Stimulated activated CD8-positive, alpha-beta memory T cell treated with anti-CD3 and anti-CD28 coated beads, Interleukin-2, amount 100 ng/mL, for 1 hour (primary cell): ENCODE measurements at places on chromosomes 7 and 10.

- DNase-seq, result no peak
These were observed 16.2 kb upstream of the ICA1 start for GRCh38 chr7:8278183-8278582.

DNA sequence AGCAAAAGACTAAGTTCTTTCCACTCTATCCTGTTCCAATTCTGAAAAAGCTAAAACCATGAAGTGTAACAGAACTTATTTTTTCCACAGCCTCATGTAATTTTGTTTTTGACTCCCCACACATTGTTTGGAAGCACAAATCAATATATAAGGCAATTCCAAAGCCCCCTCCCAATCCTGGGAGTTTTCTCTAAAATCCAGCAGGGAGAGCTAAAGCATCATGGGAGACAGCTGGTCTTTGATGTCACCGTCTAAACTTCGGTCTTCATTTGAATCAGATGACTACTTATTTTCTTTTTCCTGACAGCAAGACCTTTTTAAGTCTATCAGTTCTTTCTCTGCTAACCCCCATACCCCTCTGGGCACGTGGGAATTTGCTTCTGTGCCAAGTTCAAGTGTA, 33.3 kb upstream of the PON1 start:
- no peak for DNase-seq

DNA sequence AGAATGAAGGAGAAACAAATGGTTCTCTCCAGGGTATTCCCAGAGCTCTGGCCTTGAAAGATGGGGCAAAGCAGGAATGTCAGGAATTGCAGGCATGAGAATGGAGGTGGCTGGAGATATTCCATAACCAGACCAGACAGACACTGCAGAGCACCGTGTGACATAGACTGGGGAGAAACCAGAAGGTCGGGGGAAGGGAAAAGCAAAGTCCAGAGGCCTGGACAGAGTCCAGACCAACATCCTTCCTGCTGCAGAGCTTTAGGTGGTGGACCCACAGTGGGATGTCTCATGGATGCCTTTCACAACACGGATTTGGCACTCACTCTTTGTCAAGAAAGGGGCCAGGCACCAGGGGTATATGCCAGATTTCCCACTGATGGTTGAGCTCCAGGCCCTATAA, 177.2 kb upstream of the INHBA start:
- DNase-seq, result no peak

DNA sequence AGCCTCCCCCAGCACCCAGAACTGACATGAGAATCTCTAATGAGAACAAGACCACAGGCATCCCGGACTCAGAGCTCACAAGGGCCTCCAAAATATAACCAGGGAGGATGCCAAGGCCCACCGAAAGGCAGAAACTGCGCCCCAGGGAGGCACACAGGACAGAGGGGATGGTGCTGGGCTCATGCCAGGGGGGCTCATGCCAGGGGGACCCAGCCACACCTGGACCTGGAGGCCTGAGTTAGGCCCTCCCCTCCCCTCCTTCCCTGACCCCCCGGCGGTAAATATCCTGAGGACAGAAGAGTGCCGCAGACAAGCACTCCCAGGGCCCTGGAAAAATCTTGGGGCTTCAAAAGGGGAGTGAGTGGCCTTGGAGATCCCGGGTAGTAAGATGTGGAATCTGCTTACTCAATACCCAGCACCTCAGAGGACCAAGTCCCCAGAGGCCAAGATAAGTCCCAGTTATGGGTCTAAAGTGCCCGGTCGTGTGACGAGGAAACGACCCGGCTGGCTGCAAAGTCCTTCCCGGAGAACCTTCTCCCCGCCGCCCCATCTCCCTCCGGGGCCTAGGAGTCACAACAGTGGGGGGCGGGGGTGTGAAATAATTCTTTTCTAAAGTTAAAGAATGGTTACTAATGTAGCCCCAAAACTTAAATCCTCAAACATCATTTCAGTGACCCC, 11.9 kb downstream of the PDGFA start:
- DNase-seq, result no peak

DNA sequence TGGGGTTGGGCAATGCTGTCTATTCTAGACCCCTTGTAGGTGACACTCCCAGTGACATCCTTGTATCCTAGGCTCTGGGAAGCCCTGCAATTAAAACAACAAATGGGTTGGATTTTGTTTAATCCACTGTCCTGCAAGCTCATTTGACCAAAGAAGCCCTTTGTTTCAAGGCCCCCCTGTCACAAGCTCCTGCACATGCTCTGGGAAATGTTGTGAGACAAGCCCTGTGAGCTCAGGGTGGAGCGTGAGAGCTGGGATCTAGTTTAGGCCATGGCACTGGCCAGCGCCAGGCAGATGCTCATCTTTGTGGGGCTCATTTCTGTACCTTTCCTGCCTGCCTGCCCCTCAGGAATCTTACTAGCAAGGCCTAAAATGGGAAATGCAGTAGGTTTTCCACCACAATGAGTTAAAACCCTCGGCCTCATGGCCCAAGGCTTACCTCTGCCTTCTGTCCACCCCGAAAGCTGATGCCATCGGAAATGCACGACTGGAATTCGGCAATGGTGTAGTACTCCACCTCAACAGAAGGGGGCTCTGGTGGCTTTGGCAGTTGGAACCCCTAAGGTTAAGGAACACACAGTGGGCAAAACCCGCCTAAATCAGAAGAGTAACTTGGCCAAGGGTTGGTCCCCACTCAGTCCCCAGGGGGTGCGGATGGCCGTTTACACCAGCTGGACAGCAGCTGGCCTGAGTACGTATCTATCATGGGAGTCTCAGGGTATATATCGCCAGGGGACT, 112.0 kb downstream of the NEURL1 start:
- peak; percentile 14 for DNase-seq

- no peak for DNase-seq
These were observed 59.0 kb downstream of the PALD1 start for GRCh38 chr10:70537398-70538194.

DNA sequence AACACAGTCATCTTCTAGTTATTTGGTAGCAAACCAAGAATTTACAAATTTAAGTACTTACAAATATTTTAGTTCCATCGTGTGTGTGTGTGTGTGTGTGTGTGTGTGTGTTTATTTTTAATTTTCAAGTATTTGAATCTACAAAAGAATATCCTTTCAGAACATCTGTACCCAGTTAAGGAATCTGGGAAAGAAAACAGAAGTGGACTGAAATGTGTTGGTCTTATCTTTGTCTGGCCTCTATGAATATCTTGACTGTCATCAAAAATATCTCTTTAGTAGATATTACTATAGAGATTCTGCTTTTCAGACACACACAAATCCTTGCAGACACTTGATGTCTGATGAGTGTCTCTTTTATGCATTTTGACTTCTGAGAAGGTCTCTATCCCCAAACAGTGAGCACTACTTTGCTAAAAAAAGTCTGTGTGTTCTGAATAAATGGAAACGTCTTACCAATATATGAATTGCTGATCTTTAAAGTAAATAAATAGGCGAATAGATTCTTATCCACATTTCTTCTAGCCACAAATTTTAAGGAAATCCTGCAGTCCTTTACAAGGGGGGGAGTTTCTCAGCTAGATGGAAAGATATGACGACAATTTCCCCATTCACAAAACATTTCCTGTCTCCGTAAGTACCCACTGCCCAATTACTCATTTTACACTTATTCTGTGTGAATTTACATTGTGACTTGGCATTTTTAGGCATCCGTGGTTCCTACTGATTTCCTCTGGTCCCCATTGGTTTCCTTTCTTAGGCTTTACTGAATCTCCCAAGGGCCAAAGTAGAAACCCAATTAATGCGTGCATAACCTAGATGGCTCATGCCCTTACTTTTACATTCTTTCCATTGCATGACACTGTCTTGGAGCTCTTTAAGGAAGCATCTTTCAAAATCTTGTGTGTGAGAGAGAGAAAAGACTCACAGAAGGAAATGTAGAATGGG, 36.0 kb downstream of the NRCAM start:
- no peak for DNase-seq

GRCh38 chr7:51705701-51706100, 389.1 kb upstream of the COBL start:
- no peak for DNase-seq

DNA sequence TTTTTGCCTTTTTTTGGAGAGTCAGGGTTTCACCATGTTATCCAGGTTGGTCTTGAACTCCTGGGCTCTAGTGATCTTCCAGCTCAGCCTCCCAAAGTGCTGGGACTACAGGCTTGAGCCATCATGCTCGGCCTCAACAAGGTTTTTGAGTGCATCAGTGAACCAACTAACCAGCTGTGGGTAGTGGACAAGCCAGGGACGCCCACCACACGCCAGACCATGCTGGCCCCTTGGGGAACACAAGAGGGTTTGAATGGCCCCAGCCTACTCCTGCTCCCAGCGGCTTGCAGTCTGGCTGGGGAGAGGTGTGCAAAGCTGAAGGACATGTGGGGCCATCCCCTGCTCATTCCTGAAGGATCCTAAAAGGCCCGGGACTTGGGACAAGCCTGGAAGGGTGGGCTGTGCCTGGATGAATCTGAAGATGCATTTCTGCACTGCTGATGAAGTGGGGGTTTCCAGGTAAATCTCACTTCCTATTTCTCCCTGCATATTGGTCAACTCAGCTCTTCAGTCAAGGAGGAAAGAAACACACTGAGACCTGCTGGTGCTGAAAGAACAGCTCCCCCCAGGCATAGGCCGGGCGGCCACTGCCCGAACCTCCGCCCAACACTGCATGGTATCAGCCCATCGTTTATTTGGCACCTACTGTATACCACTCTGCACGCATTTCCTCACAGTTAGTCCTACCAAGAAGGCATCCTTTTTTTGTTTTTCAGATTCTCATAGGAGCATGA, 6.9 kb downstream of the MMD2 start:
- no peak for DNase-seq

- no peak for DNase-seq
These were observed 37.8 kb downstream of the TARP start for GRCh38 chr7:38235606-38236005.

DNA sequence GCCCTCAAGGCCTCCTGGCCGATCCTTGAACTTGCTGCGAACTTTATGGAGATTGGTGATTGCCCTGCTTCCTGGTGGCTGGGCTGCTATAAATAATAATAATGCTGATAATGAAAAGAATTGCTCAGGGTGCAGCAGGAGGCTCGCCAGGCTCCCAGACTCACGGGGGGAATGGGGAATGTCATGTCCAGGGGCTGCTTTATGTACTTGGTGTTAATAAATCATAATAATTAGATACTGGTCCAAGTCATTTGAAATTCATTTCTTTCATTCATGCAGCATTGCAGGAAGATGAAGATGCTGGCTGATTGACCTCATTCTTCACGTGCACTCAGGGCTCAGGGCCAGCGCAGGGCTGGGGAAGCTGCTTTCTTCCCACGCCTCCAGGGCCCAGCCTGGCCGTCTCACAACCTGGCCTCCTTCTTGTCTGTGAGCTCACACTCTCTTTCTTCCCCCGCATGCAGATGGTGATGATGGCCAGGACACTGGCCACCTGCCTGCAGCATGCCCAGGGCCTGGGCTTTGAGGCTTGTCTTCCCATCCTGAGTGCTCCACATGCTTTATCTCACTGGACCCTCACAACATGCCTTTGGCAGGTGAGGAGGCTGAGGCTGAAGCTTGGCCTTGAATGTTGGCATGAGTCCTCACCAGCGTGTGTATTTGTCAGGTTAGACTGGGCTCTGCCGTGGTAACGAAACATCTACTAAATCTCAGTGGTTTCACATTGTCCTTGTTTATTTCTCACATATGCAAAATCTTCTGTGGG, 138.4 kb upstream of the TNS3 start:
- DNase-seq, result no peak

GRCh38 chr7:107838816-107839565, 36.0 kb upstream of the SLC26A3 start:
- DNase-seq, result no peak

DNA sequence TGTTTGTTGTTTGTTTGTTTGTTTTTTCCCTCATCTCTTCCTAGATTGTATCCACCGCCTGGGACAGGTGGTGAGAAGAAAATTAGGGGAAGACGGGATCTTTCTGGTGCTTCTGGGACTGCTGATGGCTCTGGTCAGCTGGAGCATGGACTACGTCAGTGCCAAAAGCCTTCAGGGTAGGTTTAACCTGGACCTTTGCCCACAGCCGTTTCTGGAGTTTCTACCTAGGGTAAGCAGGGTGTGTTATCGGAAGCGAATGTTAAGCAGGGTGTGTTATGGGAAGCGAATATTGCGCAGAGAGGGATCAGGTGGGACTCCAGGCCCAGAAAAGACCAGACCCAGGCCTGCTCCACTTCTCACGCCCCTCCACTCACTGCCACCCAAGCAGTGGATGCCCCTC, 4.7 kb downstream of the CLCN1 start:
- no peak for DNase-seq

- no peak for DNase-seq
These were observed 541.3 kb downstream of the LRMDA start for GRCh38 chr10:75972491-75973276.

DNA sequence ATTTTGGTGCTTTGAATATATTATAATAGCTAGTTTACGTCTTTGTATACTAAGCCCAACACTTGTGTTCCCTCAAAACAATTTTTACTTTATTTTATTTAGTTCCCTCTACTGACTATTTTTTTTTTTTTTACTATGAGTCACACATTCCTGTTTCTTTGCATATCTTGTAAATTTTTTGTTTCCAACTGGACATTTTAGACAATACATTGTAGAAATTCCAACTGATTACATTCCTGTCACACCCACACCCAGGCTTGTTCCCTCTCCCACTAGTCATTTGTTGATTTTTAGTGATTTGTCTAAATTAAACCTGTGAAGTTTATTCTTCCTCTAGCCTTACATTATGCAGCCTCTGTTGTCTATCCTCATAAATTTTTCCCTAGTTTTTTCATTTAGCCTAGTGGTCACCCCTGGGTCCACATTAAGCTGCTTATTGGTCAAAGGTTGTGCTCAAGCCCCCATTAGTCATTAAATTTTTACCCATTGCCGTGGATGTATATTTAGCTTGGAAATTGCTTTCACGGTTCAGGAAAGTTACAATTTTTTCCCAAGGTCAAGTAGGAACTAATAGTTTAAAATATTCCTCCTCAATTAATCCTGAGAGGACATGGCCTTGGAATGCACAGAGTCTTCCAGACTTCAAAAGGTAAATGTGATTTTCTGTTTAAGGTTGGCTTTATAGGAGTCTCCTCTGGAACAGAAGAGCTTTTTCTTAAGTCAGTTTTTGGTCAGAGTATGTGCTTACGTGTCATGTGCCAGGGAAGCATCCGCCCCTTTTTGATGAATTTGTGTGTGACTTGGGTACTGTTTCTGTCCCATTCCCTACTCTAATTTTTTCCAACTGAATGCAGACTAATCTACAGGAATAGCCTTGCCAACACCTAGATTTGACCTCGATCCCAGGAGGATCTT, 207.6 kb upstream of the TMEM72 start:
- no peak for DNase-seq

- no peak for DNase-seq
These were observed 41.4 kb downstream of the INSYN2A start for GRCh38 chr10:127154831-127155620.

DNA sequence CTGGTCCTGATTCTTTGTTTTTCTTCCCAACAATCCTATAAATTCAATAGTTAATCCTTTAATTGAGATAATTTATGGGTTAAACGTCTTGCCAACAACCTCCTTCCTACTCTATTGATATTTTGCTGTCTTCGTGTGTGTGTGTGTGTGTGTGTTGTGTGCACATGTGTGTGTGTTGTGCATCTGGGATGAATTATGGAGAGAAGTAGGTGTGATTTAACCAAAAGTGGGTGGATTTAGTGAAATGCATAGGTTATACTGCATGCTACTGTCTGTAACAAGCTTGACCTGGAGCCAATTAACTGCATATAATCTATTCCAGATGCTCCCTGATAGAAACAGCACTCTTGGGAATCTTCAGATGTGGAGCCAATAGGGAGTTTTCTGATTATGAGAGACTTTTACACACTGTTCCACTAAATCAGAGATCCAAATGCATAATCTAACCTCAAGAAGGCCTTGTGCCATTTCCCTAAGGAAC, 61.2 kb downstream of the SEMA3D start:
- no peak for DNase-seq
